ENCODE measurements at places on chromosomes 11 and 22. TPM values are rescaled to one million over a fixed set of nuclear protein-coding genes. Genes with fewer than 3 reads are reported as not detected.

Gene OR2AG2
- 0.28 TPM for polyA plus RNA-seq

DNA sequence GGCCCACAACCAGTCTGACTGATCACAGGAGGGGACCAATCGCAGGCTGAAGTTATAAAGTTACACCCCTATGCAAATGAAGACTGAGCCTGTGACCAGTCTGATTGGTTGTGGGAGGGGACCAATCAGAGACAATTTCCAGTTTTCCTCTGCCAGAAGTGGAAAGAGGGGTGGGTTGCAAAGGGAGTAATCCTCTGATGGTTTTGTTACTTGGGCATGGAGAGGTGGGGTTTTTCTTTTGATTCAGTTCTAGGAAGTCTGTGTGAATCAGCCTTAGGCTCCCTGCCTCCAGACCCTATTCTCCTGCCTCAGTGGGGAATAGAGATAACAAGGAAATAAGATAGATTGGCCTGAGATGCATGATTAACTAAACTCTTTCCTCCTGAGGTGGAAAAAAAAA, 9.9 kb downstream of the OR6M1 start:
- no peaks in the 10 kb centered on the region for H3K4me1 ChIP-seq
- DNase-seq, result no peak
- H3K27ac ChIP-seq, result no peak overlapping the region
- H3K4me3 ChIP-seq, result no peak overlapping the region
- H3K27me3 ChIP-seq, result no peaks in the 10 kb centered on the region

Gene METTL15
- polyA plus RNA-seq, result 17.4 TPM

Gene CASP5
- not detected for polyA plus RNA-seq

Gene OR2AT4
- not detected for polyA plus RNA-seq

DNA sequence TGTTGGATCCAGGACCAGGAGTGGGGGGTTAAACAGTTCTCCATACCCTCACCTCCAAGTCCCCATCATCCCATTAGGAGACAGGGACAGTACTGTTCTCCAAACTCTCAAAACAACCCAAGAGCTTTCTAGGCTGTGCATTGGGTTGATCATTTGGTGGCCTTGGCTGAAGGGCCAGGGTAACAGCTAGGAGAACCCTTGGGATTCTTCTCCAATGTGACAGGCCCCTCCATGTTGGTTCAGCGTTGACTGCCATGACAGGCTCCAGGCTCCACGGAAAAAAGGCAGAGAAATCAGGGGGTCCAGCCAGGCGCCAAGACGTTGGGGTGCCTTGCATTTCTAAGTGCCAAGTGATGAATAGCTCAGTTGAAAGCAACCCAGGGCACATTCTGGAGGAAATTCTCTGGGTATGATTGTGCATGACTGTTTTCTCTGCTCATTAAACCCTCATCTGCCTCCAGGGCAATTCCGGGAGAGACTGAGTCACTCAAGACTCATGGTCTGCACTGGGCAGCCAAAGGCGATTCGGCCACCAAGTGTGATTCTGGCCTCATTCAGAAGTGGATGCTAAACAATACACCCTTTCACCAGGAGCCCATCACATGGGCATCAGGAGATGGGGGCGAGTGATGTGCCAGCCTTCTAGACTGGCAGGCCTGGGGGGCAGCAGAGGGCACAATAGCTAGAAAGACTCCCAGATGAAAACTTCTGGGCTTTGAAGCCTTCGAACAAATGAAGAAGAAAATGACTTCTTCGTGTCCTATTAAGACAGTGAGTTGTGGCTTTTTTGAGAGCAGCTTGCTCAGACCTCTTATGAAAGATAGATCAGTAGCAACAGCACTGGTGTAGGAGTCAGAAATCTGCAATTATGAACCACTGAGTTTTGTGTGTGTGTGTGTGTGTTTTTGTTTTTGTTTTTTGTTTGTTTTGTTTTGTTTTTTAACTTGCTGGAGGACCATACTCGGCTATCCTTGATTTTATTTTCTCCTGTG, 27.7 kb downstream of the CD44 start:
- peak; percentile 55 for DNase-seq
- no peaks in the 10 kb centered on the region for H3K36me3 ChIP-seq
- H3K27ac ChIP-seq, result no peak overlapping the region
- H3K27me3 ChIP-seq, result no peaks in the 10 kb centered on the region

Gene RAG2
- 0.84 TPM for polyA plus RNA-seq

GRCh38 chr11:123407996-123408597, 22.0 kb upstream of the GRAMD1B start:
- H3K4me3 ChIP-seq, result peak overlapping the region; percentile 10
- H3K27me3 ChIP-seq, result no peaks in the 10 kb centered on the region
- peak overlapping the region; percentile 5 for H3K27ac ChIP-seq
- no peak for DNase-seq
- H3K36me3 ChIP-seq, result no peaks in the 10 kb centered on the region

- no peaks in the 10 kb centered on the region for H3K27me3 ChIP-seq
- H3K36me3 ChIP-seq, result no peaks in the 10 kb centered on the region
- no peak for DNase-seq
- no peak overlapping the region for H3K27ac ChIP-seq
Measured at GRCh38 chr11:75740681-75741080, 23.0 kb downstream of the MOGAT2 start.

Gene HEPHL1
- polyA plus RNA-seq, result not detected

Gene ZFTA
- polyA plus RNA-seq, result 10.0 TPM

Gene NUDT8
- polyA plus RNA-seq, result 17.3 TPM

Gene ANO9
- polyA plus RNA-seq, result 0.23 TPM

GRCh38 chr22:45620706-45621105, 50.9 kb upstream of the ATXN10 start:
- H3K36me3 ChIP-seq, result no peaks in the 10 kb centered on the region
- no peak for DNase-seq
- H3K27me3 ChIP-seq, result peaks cover 18% of the 10 kb centered on the region
- H3K27ac ChIP-seq, result no peak overlapping the region
- no peaks in the 10 kb centered on the region for H3K4me1 ChIP-seq

Gene NDUFC2
- polyA plus RNA-seq, result 574 TPM

DNA sequence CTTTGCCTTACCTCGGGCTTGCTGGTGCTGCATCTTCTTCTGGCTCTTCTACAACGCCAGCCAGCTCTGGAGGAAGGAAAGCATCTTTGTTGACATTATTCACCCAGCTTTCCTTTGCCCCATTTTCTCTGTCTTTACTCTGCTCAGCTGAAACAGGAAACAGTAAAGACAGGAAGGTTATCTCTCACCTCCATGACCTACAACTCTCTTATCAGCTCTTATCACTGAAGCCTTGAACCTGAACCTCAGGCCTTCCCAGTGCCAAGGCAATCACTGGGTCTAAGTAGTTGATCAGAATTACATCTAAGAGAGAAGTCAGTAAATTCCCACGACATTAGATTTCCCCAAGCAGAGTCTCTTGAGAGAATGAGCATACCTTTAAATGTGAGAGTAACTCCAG, 59.6 kb upstream of the CCDC89 start:
- H3K4me3 ChIP-seq, result no peak overlapping the region
- peaks cover 25% of the 10 kb centered on the region for H3K27me3 ChIP-seq
- H3K36me3 ChIP-seq, result no peaks in the 10 kb centered on the region
- H3K4me1 ChIP-seq, result peaks cover 20% of the 10 kb centered on the region
- H3K27ac ChIP-seq, result no peak overlapping the region
- no peak for DNase-seq

Gene SCUBE2
- 1.4 TPM for polyA plus RNA-seq

DNA sequence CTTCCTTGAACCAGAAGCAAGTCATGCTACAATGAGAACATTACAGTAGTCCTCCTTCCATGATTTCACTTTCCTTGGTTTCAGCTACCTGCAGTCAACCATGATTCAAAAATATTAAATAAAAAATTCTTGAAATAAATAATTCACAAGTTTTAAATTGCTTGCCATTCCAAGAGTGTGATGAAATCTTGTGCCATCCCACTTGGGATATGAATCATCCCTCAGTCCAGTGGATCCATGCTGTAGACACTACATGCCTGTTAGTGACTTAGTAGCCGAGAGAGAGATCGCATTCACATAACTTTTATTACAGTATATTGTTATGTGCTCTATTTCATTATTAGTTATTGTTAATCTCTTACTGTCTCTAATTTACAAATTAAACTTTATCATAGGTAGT, 6.0 kb downstream of the HOATZ start:
- H3K36me3 ChIP-seq, result no peaks in the 10 kb centered on the region
- no peak overlapping the region for H3K4me3 ChIP-seq
- no peak overlapping the region for H3K27ac ChIP-seq
- DNase-seq, result no peak
- H3K27me3 ChIP-seq, result peaks cover 3% of the 10 kb centered on the region

Gene POU2AF1
- not detected for polyA plus RNA-seq

- no peak overlapping the region for H3K27ac ChIP-seq
- no peak for DNase-seq
- H3K4me1 ChIP-seq, result no peaks in the 10 kb centered on the region
- H3K4me3 ChIP-seq, result no peak overlapping the region
Measured at GRCh38 chr11:116718955-116719501, 53.8 kb downstream of the BUD13 start.

Gene HDHD5
- 164 TPM for polyA plus RNA-seq

DNA sequence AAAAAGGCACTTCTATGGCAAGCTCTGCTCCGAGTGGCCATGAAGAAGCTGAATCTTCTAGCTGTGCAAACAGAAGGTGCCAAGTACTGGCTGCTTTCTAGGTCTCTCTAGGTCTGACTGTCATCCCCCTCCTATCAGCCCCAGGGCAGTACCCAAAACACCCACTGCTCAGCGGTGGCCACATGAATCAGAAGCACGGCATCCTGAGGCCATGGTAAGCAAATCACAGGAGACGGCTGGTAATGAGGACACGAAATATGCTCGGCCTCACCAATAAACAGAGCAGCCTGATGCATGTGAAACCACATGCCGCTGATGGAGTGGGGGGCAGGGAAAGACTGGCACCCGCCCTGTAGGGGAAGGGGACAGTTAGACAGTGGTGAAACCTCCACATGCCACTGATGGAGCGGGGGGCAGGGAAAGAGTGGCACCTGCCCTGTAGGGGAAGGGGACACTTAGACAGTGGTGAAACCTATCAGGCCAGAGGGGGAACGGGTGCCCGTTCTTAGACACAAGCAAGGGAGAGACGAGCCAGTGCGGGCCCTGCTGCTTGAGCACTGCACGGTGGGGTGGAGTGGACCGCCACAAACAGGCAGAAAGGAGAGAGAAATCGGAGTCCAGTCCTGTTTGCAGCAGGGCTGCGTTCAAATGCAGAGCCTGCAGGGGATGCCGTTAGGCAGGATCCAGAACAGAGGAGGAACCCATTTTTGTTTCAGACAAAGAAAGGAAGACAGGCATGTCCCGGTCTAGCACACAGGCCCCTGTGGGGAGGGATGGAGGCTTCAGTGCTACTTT, 29.9 kb upstream of the MOB2 start:
- peaks cover 4% of the 10 kb centered on the region for H3K4me1 ChIP-seq
- H3K27ac ChIP-seq, result no peak overlapping the region
- H3K4me3 ChIP-seq, result no peak overlapping the region
- no peaks in the 10 kb centered on the region for H3K27me3 ChIP-seq
- no peak for DNase-seq

- H3K36me3 ChIP-seq, result no peaks in the 10 kb centered on the region
- no peak overlapping the region for H3K27ac ChIP-seq
- H3K4me1 ChIP-seq, result no peaks in the 10 kb centered on the region
Measured at GRCh38 chr11:84564180-84564866, 1062.8 kb downstream of the DLG2 start.

DNA sequence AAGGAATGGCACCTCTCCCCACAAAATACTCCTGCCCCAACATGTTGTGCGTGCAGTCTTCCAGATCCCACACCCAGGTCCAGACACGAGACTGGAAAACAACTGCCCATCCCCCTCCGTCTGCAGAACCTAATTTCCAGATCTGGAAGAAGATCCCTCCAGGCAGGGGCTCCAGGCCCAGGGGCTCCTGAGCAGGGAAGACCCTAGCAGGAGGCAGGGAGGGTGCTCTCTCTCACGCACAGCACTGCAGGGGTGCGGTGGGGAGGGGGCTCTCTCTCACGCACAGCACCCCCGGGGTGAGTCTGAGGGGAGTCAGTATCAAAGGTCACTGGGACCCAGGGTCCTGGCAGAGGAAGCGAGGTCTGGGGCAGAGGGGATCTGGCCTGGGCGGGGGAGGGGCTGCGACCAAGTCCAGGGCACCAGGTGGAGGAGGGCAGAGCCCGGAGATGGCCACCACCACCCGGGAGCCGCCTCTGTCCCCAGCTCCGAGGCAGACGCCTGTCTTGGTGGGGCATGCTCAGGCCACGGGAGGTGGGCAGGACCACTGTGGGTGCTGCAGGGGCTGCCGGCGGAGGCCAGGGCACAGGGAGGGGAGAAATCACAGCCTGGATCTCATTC, 1.7 kb downstream of the MLC1 start:
- H3K27me3 ChIP-seq, result no peaks in the 10 kb centered on the region
- peaks cover 16% of the 10 kb centered on the region for H3K4me1 ChIP-seq
- no peak overlapping the region for H3K27ac ChIP-seq
- no peak overlapping the region for H3K4me3 ChIP-seq

DNA sequence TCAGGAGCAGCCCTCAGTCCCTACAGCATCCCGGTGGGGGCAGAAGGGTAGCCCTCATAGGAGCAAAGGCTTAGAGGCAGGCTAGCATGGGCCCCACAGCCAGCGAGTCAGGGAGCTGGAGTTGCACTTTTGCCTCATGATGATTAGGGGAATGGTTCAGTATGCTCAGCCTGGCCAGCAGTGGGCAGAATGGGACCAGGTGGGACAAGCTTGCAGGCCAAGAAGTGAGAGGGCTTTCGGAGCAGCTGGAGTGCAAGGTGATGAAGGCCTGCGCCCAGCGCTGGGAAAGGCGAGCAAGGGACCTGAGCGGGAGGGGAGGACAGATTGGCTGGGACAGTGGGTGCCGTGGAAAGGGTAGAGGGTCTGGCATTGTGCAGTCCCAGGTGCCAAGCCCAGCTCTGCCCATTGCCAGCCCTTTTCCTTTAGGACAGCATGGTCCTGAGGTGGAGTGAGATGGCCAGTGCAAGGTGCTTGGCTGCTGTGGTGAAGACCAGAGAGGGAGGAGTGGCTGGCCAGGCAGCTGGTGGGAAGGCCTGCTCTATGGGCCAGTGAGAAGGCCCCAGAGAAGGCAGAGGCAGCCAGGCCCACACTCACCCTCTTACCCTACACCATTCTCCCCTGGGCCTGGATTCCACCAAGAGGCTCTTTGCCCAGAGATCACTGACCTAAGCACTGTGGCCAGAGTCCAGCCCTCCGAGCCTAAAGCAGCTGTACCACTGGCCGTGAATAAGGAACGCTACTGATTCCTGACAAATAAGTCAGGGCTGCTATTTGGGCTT, 47.9 kb upstream of the SUSD2 start:
- no peak overlapping the region for H3K4me3 ChIP-seq
- H3K27me3 ChIP-seq, result no peaks in the 10 kb centered on the region
- H3K27ac ChIP-seq, result no peak overlapping the region
- peaks cover 4% of the 10 kb centered on the region for H3K36me3 ChIP-seq
- no peaks in the 10 kb centered on the region for H3K4me1 ChIP-seq
- DNase-seq, result peak; percentile 18

Data from cardiac muscle cell (in vitro differentiated cells and primary cell).